ENCODE measurements at places on chromosomes 6 and 20.

GRCh38 chr6:14178083-14178445 is 60.5 kb downstream of the CD83 start:
- peak; percentile 38 for DNase-seq

DNA sequence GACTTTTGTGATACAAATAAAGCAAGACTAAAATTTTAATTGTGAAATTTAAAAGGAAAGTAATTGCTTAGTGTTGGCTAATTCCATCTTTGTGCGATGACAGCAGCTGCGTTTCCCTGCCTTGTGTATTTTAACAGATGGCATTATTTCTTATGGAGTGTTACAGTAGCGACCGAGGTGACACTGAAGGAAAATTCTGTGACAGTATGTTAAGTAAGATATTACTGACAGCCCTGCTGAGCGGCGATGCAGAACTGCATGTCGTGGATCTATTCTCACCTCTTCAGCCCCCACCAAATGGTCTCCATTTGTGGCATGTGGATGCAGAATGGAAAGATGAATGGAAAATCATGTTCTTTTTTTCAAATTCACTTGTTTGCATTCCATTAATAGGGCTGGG is 289.4 kb downstream of the RNF144B start:
- DNase-seq = no peak

GRCh38 chr6:118715376-118715775 is 64.0 kb upstream of the CEP85L start:
- DNase-seq = no peak

- peak; percentile 9 for DNase-seq
Observed at GRCh38 chr6:3610206-3610605, 141.3 kb downstream of the PXDC1 start.

- no peak for DNase-seq
Observed at GRCh38 chr20:21322921-21323331, 19.8 kb downstream of the XRN2 start.

GRCh38 chr6:145339089-145339488 is 396.2 kb downstream of the EPM2A start:
- no peak for DNase-seq

- peak; percentile 16 for DNase-seq
Observed at GRCh38 chr6:47106721-47107197, 64.6 kb upstream of the ADGRF1 start.

- DNase-seq = no peak
Observed at GRCh38 chr6:14023855-14024254, 93.7 kb upstream of the CD83 start.

- peak; percentile 84 for DNase-seq
Observed at GRCh38 chr20:17835240-17835933, 133.2 kb downstream of the SNX5 start.

GRCh38 chr6:162637317-162637716 is 90.2 kb downstream of the PRKN start:
- DNase-seq = no peak

DNA sequence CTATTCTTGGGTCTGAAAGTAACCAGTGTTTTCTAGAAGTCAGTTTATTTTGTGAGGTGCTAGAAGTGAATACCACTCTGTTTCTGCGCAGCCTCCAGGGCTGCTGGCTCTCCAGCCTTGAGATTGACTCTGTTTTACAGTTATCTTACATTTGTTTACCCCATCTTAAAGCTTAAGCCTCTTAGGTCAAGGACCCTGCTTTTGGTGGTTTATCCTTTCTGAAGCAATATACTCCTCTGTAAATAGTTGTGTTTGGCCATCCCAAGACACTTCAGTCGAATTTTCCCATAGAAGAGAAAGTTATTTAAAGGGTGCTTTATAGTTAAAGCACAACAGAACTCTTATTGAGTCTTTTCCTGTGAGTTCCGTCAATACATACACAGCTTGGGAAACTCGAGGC is 190.6 kb upstream of the RSPO3 start:
- no peak for DNase-seq

- DNase-seq = peak; percentile 14
Observed at GRCh38 chr6:101395345-101395744, 1.8 kb downstream of the GRIK2 start.

- DNase-seq = no peak
Observed at GRCh38 chr6:157492249-157492648, 111.3 kb downstream of the ZDHHC14 start.

DNA sequence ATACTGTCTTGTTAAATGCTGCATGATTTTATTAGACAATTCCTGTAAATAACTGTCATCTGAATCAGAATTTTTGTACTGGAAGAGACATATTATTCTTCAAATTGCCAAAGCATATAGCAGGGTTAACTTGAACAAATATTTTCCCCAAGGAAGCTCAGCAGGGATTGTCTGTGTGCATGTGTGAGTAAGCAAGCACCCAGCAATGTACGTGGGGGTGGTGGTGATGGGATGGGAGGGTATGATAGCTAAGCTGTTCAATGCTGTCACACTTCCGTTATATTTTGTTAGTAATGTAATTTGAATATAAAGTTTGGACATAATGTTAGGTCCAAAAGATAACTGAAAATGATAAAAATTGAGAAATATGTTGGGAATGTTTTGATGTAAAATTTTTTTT is 118.1 kb downstream of the MYB start:
- DNase-seq = peak; percentile 11

DNA sequence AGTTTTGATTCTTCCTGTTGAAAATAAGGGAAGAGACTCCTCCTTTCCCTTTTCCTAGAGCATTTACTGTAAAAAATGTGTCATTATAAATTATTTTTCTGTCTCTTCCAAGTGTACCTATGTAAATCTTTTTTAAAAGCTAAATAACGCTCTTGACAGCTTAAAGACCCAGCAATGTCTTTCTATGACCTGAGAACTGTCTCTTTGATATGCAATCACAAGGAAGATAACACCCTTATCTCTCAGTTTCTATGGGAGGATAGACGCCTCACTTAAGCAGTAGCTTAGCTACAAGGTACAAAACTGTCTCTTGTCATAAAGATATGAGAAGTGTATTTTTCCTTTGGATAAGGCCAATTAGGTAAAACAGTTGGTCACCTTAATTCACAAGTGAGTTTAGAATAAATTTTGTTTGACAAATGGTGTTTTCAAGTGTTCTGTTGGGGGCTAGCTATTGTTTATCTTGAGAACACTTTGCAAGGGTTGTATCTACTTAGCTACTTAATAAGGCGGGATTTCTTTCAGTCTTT is 980.6 kb upstream of the EYS start:
- DNase-seq = no peak

DNA sequence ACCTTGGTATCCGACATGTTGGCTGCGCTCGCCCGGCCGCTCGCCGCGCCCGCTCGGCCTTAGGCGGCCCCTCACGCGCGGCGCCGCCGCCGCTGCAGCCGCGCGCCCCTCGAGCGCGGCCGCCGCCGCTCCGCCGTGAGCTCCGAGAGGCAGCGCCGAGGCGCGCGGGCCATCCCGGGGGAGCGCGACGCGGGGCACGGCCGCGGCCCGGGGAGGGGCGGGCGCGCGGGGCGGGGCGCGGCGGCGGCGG is at the start of gene KIF13A:
Gene KIF13A, minus strand, starts transcription at position 189 of the 250 bp plus-strand sequence. Its CDS starts 172 bp downstream, at position 17.
- DNase-seq = peak; percentile 25

GRCh38 chr6:125550892-125551291 is 198.5 kb upstream of the HEY2 start:
- DNase-seq = no peak

- peak; percentile 80 for DNase-seq
Observed at GRCh38 chr6:141110481-141110880, 1022.2 kb upstream of the GJE1 start.

DNA sequence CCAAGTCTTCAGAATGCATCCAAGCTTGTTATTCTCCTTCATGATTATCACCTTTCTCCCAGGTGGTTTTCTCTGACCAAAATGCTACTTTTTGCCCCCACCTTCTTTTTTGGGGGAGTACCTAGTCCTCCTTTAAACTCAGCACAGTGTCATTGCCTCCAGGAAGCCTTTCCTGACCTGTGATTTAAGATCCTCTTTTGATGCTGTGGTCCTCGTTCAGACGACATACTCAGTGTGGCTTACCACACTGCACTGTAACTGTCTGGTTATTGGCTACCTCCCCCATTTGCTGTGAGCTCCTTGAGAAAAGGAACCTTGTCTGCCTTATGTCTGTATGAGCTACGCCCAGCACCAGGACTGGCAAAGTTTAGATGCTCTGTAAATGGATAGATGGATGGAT is 14.6 kb downstream of the SAYSD1 start:
- DNase-seq = no peak

DNA sequence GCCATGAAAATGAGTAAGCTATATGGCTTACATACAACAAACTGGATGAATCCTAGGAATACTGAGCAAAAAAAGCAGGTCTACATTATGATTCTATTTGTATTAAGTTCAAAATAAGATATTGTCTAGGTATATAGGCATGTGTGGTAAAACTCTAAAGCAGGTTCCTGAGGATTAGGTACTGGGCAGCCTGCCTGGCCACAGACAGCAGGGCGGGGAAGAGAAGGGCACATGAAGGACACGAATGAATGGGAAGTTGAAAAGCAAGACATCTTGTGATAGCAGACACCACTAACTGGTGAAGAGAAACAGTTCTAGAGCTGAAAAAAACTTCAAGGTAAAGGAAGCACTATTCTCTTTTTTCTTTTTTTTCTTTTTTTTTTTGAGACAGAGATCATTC is 72.6 kb upstream of the SLC4A11 start:
- DNase-seq = no peak

GRCh38 chr6:157172830-157173536 is 150.3 kb downstream of the TMEM242 start:
- no peak for DNase-seq

- DNase-seq = peak; percentile 11
Observed at GRCh38 chr20:59752101-59752586, 147.8 kb downstream of the PHACTR3 start.

DNA sequence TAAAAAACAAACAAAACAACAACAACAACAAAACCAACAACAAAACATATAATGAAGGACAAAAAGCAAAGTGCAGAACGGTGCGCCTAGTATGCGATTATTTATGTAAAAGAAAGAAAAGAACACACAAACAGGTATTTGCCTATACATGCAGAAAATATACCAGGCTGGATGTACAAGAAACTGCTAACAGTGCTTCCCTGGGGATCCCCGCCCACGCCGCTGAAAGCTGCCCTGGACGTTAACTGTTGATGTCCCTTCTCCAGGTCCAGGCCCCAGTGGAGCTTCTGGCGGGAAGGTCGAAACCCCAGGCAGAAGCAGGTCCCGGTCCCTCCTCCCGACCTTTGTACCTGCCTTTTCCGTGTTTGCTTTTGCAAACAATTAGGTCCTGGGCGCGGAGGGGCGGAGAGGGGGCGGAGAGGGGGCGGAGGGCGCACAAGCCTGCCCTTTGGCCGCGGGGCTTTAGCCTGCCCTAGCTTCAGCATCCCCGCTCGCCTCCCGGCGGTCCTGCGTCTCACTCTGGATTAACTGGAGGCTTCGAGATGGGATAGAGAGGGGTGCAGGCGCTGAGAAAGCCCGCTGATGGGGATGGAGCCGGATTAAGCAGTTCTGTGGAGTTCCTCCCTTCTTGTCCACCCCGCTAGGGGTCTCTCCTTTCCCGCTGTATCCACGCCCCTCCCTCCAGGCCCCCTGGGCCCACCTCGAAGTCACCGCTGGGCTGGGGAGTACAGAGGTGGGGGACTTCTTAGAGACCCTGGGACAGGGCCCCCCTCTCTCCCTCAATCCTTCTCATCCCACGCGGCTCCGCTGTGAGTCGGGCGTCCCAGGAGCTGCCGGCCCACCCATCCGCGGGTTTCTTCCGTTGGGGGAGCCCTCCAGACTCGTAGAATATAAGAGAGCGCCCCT is 8.2 kb upstream of the AHCY start:
- no peak for DNase-seq

GRCh38 chr6:7542874-7543624 is 1.6 kb downstream of the DSP start:
- DNase-seq = peak; percentile 78

DNA sequence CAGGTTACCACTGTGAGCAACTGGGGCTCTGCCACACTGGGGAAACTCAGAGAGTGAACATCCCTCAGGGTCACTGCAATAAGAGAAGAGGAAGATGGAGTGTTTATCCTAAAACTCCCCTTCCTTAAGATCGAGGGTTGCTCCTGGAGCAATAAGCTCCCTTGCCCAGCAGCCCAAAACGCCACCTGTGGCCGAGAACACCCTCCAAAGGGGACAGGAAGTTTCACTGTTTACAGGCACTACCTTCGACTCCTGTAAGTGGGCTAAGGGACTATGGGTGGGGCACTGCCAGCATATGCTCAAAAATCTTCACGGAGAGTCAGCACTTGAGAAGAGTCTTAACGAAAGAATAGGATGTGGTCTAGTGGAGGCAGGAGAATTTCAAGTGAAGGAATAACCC is 132.5 kb downstream of the FAXC start:
- no peak for DNase-seq

- no peak for DNase-seq
Observed at GRCh38 chr6:23989885-23990533, 136.0 kb upstream of the NRSN1 start.

DNA sequence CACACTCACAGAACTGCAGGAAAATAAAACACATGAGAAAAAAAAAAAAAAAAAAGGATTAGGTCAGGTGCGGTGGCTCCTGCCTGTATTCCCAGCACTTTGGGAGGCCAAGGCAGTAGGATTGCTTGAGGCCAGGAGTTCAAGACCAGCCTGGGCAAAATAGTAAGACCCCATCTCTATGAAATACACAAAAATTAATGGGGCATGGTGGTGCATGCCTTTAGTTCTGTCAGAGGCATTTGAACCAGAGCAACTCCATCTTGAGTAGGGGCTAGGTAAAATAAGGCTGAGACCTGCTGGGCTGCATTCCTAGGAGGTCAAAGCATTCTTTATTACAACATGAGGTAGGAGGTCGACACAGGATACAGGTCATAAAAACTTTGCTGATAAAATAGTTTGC is 39.0 kb upstream of the JARID2 start:
- no peak for DNase-seq

DNA sequence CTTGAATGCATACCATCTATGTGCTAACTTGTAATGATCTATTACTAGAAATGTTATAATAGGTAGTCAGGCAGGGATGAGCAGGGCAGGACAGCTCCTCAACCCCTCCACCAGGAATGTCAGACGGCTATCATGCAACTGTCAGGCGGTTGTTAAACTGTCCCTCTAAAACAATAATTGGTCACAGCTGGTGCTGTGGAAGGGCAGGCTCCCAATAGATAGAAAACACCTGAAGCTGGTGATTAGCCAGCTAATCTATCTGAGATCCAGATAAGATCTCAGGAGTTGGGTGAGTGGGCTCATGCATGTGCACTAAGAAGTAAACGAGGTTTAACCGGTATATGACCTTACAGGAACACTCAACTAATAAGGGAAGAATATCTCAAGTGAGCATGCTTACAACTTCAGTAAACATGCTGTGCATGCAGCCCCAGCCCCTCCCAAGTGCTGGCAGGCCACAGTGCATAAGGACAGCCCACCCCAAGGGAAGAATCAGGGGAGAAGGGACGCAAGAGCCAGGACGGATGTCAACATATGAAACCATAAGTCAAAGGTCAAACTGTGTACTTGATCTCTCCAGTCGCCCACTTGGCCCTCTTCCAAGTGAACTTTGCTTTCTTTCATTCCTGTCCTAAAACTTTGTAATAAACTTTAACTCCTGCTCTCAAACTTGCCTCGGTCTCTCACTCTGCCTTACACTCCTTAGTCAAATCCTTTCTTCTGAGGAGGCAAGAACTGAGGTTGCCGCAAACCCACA is 566.2 kb upstream of the NRSN1 start:
- no peak for DNase-seq

Measured in AG10803 (cell line).